Activated CD8-positive, alpha-beta T cell treated with anti-CD3 and anti-CD28 coated beads for 36 hours (primary cell): ENCODE measurements at places on chromosomes 4 and X. TPM values are rescaled to one million over a fixed set of nuclear protein-coding genes. Genes with fewer than 3 reads are reported as not detected.
A peak's percentile ranks its signal among the peaks of the same experiment; 100 is the strongest.

- DNase-seq, result no peak
- no peak overlapping the region for H3K27ac ChIP-seq
- no peaks in the 10 kb centered on the region for H3K27me3 ChIP-seq
- H3K36me3 ChIP-seq, result no peaks in the 10 kb centered on the region
- no peak overlapping the region for H3K4me3 ChIP-seq
- H3K4me1 ChIP-seq, result no peaks in the 10 kb centered on the region
Observed at GRCh38 chrX:64427281-64427680, 32.0 kb upstream of the MTMR8 start.

The DSPP gene
- not detected for total RNA-seq

DNA sequence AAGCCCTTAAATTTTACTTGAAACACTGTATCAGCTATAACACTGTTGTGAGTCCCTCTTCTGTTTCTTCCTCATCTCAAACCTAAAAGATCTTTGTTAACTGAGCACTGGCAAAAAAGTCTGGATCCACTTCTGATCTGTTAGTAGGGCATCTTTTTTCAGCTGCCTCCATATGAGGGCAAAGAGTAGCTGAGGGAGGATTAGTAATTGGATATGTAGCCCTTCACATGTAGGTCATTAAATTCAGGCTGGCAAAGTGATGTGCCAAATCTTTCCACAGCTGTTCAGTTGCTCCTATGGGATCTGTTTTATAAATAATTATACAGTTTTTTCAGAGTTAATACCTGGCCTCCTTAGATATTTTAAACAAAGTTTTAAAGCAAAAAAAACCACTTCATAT is 1.1 kb upstream of the TRMT10A start:
- no peak overlapping the region for H3K27ac ChIP-seq
- H3K36me3 ChIP-seq, result no peaks in the 10 kb centered on the region
- no peak for DNase-seq
- peaks cover 8% of the 10 kb centered on the region for H3K4me1 ChIP-seq
- peak overlapping the region; percentile 90 for H3K4me3 ChIP-seq

The GYPE gene
- 0.36 TPM for total RNA-seq

- H3K27ac ChIP-seq, result no peak overlapping the region
- H3K27me3 ChIP-seq, result no peaks in the 10 kb centered on the region
- no peaks in the 10 kb centered on the region for H3K4me1 ChIP-seq
- H3K4me3 ChIP-seq, result no peak overlapping the region
- no peaks in the 10 kb centered on the region for H3K36me3 ChIP-seq
Observed at GRCh38 chr4:173917255-173917960, 366.1 kb downstream of the FBXO8 start.

- no peak overlapping the region for H3K27ac ChIP-seq
- H3K27me3 ChIP-seq, result no peaks in the 10 kb centered on the region
- DNase-seq, result peak; percentile 9
- H3K4me1 ChIP-seq, result peaks cover 7% of the 10 kb centered on the region
- H3K36me3 ChIP-seq, result peaks cover 2% of the 10 kb centered on the region
Observed at GRCh38 chr4:13240066-13240465, 244.1 kb downstream of the RAB28 start.

The NAT8L gene
- 1.1 TPM for total RNA-seq

DNA sequence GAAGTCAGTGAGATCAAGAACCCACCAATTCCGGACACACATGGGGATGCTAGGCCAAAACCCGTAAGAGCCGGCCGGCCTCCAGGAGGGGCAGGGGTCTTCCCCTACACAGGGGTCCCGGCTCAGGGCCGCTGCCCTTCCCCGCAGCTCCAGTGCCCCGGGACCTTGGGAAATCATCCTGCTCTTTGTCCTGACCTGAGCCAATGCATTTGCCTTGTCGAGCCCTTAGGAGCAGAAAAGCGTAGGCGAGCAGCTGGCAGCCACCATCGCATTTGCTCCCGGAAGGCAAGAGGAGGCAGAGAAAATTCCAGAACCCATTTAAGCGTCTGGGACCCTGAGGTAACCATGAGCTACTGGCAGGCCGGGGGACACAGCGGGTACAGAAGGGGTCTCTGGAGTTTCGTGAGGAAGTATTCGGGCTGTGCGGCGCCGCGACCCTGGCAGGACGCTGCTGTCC is 7.4 kb upstream of the TNIP2 start:
- no peaks in the 10 kb centered on the region for H3K36me3 ChIP-seq
- H3K4me1 ChIP-seq, result peaks cover 8% of the 10 kb centered on the region
- peak overlapping the region; percentile 73 for H3K4me3 ChIP-seq
- H3K27ac ChIP-seq, result peak overlapping the region; percentile 20
- no peak for DNase-seq

DNA sequence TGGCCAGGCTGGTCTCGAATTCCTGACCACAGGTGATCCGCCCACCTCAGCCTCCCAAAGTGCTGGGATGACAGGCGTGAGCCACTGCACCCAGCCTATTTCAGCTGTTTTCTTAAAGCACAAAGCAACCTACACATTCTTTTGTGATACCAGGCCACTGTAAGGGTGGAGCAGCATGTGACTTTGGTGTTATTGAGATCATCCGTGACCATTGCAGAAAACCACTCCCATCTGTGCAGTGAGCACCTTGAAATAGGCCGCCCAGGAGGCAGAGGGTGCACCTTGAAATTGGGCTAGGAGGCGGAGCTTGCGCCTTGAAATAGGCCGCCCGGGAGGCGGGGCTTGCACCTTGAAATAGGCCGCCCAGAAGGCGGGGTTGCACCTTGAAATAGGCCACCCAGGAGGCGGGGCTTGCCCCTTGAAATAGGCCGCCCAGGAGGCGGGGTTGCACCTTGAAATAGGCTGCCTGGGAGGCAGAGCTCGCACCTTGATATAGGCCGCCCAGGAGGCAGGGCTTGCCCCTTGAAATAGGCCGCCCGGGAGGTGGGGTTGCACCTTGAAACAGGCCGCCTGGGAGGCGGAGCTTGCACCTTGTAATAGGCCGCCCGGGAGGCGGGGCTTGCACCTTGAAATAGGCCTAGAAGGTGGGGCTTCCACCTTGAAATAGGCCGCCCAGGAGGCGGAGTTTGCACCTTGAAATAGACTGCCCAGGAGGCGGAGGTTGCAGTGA is 9.0 kb upstream of the SLC25A6 start:
- no peaks in the 10 kb centered on the region for H3K27me3 ChIP-seq
- no peak overlapping the region for H3K4me3 ChIP-seq
- peaks cover 2% of the 10 kb centered on the region for H3K4me1 ChIP-seq
- H3K36me3 ChIP-seq, result peaks cover 20% of the 10 kb centered on the region

DNA sequence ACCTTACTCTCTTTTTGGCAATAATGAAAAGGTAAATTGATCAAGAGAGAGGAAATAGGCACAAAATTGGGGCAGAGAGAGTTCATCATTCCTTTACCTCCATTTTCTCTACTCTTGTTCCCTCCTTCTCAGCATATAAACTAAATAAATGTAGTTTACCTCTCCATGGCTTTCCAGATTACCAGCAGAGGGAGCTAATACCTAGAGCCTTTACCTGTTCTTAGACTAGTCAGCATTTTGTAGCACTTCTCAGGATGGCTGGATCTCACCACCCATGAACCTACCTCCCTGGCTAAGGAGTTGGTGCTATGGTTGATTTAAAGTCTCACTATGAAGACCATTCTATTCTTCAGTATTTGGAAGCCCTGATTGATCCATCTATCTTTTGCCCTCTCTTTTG is 15.7 kb downstream of the OFD1 start:
- peaks cover 25% of the 10 kb centered on the region for H3K36me3 ChIP-seq
- H3K27ac ChIP-seq, result no peak overlapping the region
- no peak for DNase-seq
- H3K4me3 ChIP-seq, result no peak overlapping the region
- H3K4me1 ChIP-seq, result peaks cover 40% of the 10 kb centered on the region

The ATOH1 gene
- not detected for total RNA-seq

DNA sequence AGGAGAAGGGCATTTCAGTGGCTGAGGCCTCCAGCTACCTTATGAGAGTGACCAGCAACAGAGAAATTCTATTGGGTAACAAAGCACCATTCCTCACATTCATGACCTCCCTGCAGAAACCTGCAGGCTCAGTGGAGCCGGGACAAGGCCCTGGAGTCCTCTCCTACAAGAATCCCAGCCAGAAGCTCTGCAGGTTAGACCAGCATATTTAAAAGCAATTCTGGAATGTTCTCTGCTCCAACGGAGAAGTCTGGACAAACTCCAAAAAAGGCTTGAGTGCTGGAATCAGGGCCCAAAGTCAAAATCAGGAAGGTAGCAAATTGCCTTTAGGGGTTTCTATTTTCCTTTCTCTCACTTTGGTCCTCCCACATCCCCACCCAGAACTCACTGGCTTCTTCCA is 202.9 kb downstream of the SCFD2 start:
- no peak overlapping the region for H3K27ac ChIP-seq
- no peak overlapping the region for H3K4me3 ChIP-seq
- DNase-seq, result no peak

- no peak overlapping the region for H3K27ac ChIP-seq
- peaks cover 6% of the 10 kb centered on the region for H3K27me3 ChIP-seq
- no peak overlapping the region for H3K4me3 ChIP-seq
- no peaks in the 10 kb centered on the region for H3K4me1 ChIP-seq
Observed at GRCh38 chr4:168562041-168562571, 65.3 kb downstream of the PALLD start.

The BMPR1B gene
- not detected for total RNA-seq

- no peak overlapping the region for H3K4me3 ChIP-seq
- H3K27me3 ChIP-seq, result no peaks in the 10 kb centered on the region
- H3K4me1 ChIP-seq, result peaks cover 9% of the 10 kb centered on the region
- DNase-seq, result peak; percentile 63
Observed at GRCh38 chrX:23901805-23902204, 5.9 kb downstream of the APOO start.

GRCh38 chr4:81523672-81524327 is 52.1 kb upstream of the RASGEF1B start:
- H3K36me3 ChIP-seq, result no peaks in the 10 kb centered on the region
- no peaks in the 10 kb centered on the region for H3K27me3 ChIP-seq
- H3K27ac ChIP-seq, result no peak overlapping the region
- no peak overlapping the region for H3K4me3 ChIP-seq

GRCh38 chr4:153332936-153333335 is 11.6 kb upstream of the MND1 start:
- no peaks in the 10 kb centered on the region for H3K4me1 ChIP-seq
- DNase-seq, result no peak
- no peaks in the 10 kb centered on the region for H3K36me3 ChIP-seq
- no peaks in the 10 kb centered on the region for H3K27me3 ChIP-seq

DNA sequence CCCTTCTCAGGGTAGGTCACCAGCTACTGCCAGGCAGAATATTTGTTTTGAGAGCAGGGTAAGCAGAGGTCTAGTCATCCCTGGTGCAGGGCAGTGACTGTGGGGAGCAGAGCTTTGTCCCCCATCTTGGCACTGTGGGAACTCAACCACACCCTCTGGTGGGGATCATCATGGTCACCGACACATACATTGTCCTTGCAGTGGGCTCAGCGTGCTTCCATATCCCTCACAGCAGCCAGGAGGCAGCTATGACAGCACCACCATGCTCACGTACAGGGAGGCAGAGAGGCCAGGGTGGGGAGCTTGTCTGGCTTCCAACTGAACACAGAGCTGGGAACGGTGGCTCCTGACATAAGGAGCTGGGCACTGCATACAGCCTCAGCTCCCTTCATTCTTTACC is 102.3 kb downstream of the ENPP6 start:
- H3K36me3 ChIP-seq, result no peaks in the 10 kb centered on the region
- peaks cover 3% of the 10 kb centered on the region for H3K27me3 ChIP-seq
- no peak for DNase-seq
- no peaks in the 10 kb centered on the region for H3K4me1 ChIP-seq

GRCh38 chr4:83212041-83212851 is 72.4 kb downstream of the COQ2 start:
- DNase-seq, result peak; percentile 71
- no peak overlapping the region for H3K4me3 ChIP-seq
- peaks cover 3% of the 10 kb centered on the region for H3K36me3 ChIP-seq
- no peaks in the 10 kb centered on the region for H3K27me3 ChIP-seq

The SLITRK4 gene
- total RNA-seq, result not detected

The STPG2 gene
- 0.16 TPM for total RNA-seq

DNA sequence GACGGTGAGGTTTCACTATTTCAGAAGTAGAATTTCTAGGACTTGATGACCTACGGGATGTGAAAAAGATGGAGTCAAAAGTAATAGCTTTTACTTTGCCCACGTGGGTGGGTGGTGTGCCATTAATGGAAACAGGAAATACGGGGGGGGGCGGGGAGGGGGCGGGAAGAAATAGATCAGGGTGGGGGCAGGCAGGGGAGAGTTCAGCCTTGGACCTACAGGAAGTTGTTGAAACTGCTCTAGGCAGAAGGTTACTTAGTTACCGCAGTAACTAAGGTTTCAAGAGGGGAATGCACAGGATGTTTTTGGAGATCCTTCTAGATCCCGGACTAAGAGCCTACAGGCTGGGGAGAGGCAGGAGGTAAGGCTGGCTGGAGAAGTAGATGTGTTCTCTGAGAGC is 3.6 kb upstream of the FHL1 start:
- no peaks in the 10 kb centered on the region for H3K36me3 ChIP-seq
- peaks cover 4% of the 10 kb centered on the region for H3K27me3 ChIP-seq
- peak; percentile 25 for DNase-seq
- H3K4me3 ChIP-seq, result peak overlapping the region; percentile 61
- H3K27ac ChIP-seq, result peak overlapping the region; percentile 75
- peaks cover 26% of the 10 kb centered on the region for H3K4me1 ChIP-seq

The SPARCL1 gene
- total RNA-seq, result not detected

The PIM2 gene
- total RNA-seq, result 169 TPM

DNA sequence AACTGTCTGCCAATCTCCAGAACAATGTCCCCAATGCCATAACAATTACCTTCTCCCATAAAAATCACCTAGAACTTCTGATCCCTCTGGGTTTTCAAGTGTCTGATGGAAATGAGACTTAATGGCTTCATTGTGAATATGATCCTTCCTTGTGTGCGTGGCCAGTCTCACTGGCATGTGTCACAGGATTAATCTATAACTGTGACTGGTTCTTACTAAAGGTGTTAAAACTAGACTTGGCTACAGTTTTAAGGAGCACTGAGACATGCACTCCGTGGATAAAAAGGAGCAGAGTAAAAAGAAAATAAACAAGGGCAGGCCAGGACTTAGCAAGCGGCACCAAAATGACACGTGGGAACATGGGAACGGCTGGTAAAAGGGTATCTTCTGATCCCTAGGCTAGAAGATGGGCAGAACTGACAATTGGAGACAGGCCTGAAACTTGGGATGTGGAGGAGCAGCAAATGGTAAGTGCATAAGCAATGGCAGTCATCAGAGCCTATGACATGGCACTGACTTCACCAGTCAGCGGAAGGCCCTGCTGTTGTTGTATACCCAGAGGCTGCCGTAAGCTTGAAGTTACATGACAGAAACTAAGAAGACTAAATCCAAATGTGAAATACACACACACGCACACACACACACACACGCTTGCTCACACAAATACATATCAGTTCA is 256.6 kb upstream of the NOCT start:
- no peaks in the 10 kb centered on the region for H3K27me3 ChIP-seq
- H3K36me3 ChIP-seq, result no peaks in the 10 kb centered on the region
- no peak overlapping the region for H3K27ac ChIP-seq
- DNase-seq, result no peak
- H3K4me1 ChIP-seq, result no peaks in the 10 kb centered on the region
- H3K4me3 ChIP-seq, result no peak overlapping the region

DNA sequence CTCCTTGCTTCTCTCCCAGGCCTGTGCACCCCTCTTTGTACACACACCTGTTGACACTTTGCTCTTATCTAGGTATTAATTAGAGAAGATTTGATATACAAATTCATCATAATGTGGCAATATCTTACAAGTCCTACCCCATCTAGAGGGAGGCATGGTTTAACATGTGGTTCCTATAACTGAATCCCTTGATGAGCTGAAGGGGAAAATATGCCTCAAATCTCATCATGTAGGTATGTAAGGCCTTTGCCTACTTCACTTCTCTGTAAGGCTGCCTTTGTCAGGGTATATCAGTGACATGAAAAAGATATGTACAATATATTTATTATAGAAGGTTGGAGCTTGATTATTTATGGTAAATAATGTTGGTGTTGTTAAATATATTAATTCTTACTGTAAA is 31.9 kb downstream of the HTR2C start:
- DNase-seq, result no peak
- no peaks in the 10 kb centered on the region for H3K27me3 ChIP-seq

The EXOSC9 gene
- 75.8 TPM for total RNA-seq
